B cell (primary cell): ENCODE measurements at places on chromosomes 7 and 10.

DNA sequence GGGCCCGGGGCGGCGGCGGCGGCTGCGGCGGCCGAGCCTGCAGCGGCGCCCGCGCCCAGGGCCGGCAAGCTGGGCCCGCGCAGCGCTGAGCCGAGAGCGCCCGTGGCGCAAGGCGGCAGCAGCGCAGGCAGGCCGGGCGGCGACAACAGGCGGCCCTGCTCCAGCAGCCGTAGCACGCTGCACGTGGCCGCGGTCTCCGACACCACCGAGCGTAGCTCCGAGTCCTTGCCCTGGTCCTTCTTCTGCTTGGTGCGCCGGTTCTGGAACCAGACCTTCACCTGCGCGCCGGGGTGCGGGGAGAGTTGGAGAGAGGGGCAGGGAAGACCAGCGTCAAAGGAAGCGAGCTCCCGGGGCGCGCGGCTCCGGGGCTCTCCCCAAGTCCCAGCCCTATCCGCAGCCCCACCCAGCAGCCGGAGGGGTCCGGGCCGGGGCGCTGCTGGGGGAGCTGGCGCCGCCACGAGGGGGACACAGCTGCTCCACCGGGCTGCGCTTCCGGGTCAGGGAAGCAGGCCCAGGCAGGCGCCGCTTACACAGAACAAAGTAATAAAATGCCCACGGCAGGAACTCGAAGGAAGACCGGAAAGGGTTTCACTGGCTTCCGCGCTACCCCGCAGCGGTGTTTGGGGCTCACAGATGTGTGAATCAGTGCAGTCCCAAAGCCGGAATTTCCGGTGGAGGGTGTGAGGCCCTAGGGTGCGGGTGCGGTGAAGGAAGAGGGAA lies 3.6 kb downstream of the VAX1 start:
- DNase-seq = peak; percentile 12

DNA sequence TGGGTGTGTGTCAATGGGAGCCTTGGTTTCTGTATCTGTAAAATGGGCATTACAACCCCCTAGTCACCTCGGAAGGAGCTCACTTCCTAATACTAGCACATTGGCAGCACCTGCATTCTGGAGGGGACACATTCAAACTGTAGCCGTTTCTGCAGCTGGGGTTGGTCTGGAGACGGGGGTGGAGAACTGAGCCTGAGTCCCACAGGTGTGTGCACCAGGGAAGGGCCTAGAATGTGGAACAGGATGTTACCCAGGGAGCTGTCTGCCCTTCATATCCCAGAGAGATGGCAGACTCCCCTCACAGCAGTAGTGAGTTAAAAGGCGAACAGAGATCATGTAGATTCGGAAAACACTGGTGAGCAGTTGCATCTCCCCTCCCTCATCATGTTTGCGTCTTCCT lies 272.8 kb upstream of the ZNF32 start:
- no peak for DNase-seq

GRCh38 chr7:112383671-112384417 lies 66.4 kb upstream of the IFRD1 start:
- no peak for DNase-seq

- DNase-seq = no peak
Observed at GRCh38 chr7:31692451-31692850, 5.4 kb downstream of the PPP1R17 start.

- DNase-seq = no peak
Observed at GRCh38 chr7:22826593-22826992, 3.9 kb upstream of the TOMM7 start.

DNA sequence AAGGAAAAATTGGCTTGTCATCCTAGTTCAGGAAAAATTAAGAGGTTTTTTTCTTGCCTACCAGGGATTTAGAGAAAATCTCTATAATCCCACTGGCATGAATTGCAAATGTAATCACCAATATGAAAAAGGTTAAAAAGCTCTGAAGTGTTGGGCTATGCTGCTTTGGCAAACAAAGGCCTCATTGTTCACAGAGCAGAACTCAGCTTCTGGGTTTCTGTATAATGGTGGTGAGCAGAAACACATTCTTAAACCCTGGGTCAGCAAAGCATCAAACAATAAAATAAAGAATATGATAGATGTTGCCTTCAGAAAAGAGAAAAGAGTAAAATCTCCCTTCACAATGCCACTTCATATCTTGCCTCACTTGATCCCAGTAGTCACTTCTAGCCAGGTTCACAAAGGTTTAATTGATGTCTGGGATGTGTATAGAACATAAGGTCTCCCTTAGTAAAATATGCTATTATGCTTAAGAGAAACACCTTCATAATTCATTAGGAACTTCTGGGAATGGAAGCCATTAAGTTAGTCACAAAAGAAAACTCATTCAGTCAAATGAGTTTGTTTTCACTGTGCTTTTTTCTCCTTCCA lies 1255.5 kb upstream of the PHF14 start:
- DNase-seq = no peak

- no peak for DNase-seq
Observed at GRCh38 chr10:45353186-45353585, 20.8 kb upstream of the ALOX5 start.

DNA sequence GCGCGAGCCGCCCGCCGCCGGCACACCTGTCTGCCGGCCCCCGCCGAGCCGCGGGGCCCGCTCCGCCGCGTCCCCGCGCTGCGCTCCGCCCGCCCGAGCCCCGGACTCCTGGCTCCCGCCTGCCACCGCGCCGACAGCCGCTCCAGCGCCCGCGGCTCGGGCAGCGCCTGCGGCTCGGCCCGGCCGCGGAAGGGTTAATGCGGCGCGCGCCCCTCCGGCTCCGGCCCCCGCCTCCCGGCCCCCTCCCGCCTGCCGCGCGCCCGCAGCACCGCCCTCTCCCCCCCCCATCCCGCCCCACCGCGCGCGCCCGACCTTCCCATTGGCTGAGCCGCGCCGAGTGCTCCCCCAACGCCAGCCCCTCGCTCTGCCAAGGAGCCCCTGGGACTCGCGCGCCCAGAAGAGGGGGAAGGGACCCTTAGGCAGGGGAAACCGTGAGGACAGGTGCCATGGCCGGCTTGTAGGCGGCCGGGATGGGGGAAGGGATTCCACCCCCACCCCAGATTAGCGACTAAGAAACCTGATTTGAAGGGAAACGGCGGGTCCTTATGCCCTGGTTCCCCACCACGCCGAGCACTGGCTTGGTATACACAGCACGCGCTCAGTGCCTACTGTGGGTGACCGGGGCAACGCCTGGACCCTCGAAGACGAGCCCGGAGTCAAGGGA lies at the start of gene KCNH2:
KCNH2 (minus strand) TSS at position 196 of the 664 bp plus-strand sequence. CDS start 408 bp downstream, outside the sequence.
- peak; percentile 50 for DNase-seq

GRCh38 chr10:79148452-79149344 lies 79.9 kb downstream of the ZMIZ1 start:
- DNase-seq = no peak

DNA sequence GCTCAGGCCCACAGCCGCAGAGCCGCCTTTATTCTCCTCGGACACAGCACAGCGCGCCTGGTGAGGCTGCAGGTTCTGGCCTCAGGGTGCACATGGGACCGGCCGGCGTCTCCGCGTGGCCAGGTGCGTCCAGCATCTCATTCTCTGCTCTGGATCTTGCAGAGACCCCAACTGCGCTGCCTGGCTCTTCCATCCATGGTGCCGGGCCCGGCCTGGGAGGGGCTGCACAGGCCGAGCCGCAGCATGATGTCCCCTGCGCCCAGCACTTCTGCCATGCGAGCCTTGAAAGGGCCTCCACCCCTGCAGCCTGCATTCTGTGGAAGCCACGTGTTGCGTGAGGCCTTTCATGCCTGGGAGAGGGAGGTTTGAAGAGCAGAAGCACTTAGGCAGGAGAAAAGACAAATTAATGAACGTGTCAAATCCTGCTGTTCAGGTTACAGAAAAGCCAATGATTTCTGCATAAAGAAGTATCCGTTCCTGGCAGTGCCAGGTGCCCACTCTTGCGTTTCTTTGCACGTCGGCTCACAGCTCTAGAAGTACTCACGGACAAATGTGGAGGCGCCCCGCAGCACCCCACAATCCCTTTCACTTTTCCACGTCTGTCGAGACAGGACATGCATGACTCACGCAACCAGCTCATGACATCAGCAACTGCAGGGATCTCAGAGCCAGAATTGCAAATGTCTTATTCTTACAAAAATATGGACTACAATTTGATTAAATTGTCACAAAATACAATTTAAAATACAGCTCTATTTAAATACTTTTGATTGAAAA lies 571.4 kb downstream of the DNAJB6 start:
- DNase-seq = no peak

- DNase-seq = no peak
Observed at GRCh38 chr7:100582041-100582579, 3.8 kb downstream of the LRCH4 start.

DNA sequence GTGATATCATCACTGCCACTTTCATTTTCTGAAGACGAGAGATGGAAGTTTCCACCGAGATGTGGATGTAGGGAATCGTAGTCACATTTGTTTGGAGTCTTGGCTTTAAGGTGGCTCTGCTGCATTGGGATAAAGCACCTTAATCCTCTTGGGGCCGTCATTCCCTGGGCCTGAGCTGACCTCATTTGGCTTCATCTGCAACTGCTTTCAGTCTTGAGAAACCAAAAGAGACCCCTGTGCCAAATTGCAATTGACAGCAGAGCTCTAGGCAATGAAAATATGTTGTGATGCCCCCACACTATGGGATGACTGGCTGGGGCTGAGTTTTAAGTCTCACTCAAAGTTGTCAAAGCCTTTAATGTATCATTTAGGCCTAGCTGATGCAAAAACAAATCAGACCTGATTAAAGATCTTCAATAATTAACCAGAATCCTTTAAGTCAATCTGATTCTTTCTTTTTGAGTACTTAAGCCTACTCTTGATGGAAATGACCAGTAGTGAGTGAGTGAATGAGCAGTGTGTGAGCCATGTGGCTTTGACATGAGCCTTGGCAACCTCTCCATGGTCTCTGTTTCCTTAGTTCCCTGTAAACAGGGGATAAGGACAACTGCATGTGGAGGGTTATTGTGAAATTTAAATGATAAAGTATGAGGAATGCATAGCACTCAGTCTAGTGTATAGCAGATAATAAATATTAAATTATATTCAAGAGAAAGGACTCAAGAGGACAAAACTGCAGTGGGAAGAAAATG lies 155.0 kb downstream of the BMPER start:
- DNase-seq = no peak

DNA sequence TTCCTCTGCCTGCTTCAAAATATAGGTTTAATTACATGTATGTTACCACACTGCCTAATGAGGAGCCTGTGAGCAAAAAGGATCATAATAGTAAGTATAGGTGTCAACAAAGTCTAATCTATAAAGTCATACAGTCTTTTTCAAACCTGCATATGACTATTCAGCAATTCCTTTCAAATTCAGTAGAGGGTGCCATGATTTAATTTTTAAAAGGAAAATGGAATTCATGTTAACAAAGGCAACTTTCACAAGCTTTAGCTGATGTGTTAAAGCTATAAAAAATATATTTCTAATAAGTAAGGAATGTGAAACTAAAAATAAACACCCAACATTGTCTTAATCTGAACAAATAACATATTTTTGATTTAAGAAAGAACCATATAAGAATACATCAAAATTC lies 52.1 kb downstream of the MPP7 start:
- DNase-seq = peak; percentile 54
